ENCODE measurements at places on chromosomes 2 and 18.

GRCh38 chr2:34475156-34475555 lies 876.1 kb upstream of the FAM98A start:
- DNase-seq, result no peak

DNA sequence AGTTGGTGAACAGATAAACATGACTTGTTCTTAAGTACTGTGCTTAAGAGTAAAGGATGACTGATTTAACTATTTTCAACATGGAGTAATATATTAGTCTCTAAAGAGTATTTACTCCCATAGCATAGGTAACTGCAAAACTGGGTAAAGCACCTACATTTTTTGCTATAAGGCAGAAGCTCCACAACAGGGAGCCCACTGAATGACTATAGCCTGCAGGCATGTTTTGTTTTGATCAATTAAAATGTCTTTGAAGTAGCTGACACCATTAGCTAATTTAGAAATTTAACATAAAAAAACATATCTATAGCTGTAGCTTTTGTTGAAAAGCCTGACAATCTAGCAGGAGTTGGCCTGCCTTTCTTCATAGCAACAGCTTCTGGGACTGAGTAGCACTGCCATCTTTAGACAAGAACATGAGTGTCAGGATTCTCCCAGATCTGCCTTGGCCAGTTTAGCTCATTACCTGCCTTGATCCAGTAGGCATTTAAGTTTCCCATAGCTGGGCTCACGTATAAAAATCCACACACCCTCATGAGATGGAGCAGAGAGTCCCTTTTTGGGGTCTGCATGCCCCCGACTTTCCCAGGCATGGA lies 1935.1 kb upstream of the PIK3C3 start:
- DNase-seq, result no peak

- DNase-seq, result no peak
These were observed 12.7 kb downstream of the TMEM177 start for GRCh38 chr2:119691651-119692245.

- no peak for DNase-seq
These were observed 679 bp upstream of the WDR75 start for GRCh38 chr2:189440644-189440946.

DNA sequence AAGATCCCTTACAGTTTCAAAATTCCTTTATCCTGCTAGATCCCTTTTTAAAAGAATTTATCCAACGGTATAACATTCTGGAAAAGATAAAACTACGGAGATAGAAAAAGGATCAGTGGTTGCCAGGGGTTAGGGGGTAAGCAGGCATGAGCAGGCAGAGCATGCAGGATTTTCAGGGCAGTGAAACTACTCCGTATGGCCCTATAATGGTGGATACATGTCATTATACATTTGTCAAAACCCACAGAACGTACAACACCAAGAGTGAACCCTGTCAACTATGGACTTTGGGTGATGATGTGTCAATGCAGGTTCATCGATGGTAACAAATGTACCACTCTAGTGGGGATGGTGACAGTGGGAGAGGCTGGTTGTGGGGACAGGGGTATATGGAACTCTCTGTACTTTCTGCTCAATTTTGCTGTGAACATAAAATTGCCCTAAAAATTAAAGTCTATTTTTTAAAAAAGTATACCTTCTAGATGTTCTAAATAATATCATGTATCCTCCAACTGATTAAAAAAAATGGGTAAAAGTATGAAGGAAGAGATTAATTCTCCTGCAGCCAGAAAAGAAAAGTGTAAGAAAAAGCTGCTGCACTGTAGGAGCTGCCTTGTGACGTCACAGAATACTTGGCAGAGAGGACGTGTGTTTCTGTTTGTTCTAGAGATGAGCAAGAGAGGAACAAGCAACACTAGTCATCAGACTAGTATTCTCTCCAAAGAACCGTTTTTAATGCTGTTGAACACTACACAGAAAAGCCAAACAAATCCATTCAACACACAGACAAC lies 23.6 kb downstream of the ANKRD44 start:
- peak; percentile 24 for DNase-seq
